ENCODE measurements at places on chromosomes 6 and 20. TPM values are rescaled to one million over a fixed set of nuclear protein-coding genes. Genes with fewer than 3 reads are reported as not detected.
A peak's percentile ranks its signal among the peaks of the same experiment; 100 is the strongest.

- DNase-seq, result no peak
These were observed 576.9 kb downstream of the RFPL4B start for GRCh38 chr6:112923940-112924587.

- DNase-seq, result peak; percentile 95
These were observed 56.6 kb upstream of the RREB1 start for GRCh38 chr6:7050872-7051779.

GRIK2 gene
- total RNA-seq, result 0.61 TPM

NOP56 gene
- total RNA-seq, result 210 TPM

GRCh38 chr6:159217595-159218275, 48.5 kb downstream of the FNDC1 start:
- DNase-seq, result peak; percentile 7

GRCh38 chr20:41030531-41031242, 2.1 kb downstream of the TOP1 start:
- no peak for DNase-seq

BEND6 gene
- total RNA-seq, result 5.7 TPM

BPHL gene
- 23.7 TPM for total RNA-seq

DNA sequence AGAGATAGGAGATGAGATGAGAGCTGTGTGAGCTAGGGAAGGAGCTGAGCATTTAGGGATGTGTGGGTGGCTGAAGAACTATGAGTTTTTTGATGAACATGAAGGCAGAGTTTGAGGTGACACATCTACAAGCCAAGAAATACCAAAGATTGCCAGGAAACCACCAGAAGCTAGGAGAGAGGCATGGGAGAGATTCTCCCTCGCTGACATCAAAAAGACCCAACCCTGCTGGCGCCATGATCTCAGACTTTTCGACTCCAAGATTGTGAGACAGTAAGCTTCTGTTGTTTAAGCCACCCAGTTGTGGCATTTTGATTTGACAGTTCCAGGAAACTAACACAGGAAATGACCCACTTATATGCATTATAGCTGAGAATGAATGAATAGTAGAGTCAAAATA, 790.9 kb downstream of the TFAP2A start:
- DNase-seq, result no peak

SCUBE3 gene
- 0.10 TPM for total RNA-seq

Measured in PC-9 (cell line).